ENCODE measurements at places on chromosomes 1 and 21. TPM values are rescaled to one million over a fixed set of nuclear protein-coding genes. Genes with fewer than 3 reads are reported as not detected.

DNA sequence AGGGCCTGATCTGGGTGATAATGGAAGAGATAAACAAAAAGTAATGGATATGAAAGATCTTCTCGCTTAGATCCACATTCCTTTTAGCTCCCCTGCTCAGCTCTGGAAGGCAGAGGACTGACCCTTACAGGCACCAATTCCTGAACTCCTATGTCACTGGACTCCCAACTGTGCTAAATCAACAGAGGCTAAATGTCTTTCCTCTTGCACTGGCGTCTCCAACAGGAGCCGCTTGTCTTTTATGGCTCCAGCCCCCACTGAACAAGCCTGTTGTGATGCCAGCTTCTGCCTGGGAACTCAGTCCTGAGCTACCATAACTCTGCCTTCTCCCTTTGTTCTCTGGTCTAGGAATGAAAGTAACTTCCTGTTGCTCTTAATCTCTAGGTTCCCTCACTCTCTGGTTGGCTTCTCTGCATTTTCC is 142.1 kb upstream of the COL11A1 start:
- no peak for DNase-seq

GRCh38 chr1:54323324-54323739 is 82.9 kb downstream of the SSBP3 start:
- no peak for DNase-seq

CLCN6 gene
- total RNA-seq = 31.1 TPM

GRCh38 chr1:107941123-107941522 is 23.9 kb downstream of the VAV3 start:
- DNase-seq = no peak

DNA sequence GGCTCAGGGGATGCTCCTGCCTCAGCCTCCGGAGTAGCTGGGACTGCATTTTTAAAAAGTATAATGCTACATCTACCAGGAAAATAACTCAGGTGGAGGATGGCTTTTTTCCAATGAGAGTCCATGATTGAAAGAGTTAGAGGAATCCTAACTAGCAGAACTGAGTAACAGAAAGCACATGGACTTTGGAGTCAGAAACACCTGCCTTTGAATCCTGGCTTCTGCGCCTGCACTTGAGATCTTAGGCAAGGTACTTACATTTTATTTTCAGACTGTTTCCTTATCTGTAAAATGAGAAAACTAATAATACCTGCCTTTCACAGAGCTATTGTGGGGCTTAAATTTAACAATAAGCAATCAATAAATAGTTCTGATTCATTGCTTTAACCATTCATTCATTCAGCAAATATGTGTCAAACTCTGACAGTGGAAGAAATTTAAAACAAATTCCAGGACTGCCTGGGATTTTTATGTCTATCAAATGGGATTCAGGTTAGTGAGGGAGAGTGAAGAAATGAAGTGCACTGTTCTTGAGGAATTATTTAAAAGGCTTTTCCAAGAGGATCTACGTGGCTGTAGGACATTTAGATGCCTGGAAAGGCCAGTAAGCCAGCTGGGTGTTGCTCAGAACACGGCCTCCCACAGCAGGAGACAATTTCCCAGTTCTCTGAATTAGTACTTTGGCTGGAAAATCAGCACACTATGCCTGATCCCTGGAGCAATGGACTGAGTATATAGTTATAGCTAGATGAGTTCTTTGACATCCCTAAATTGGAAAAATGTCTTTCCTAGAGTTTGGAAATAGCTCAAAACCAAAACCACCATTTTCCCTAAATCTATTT is 12.8 kb upstream of the LBR start:
- DNase-seq = no peak

CDA gene
- total RNA-seq = 1.5 TPM

- no peak for DNase-seq
These were observed 40.4 kb downstream of the LIN9 start for GRCh38 chr1:226268421-226269124.

- no peak for DNase-seq
These were observed 43.7 kb downstream of the GNG12 start for GRCh38 chr1:67789551-67789950.

GRCh38 chr1:241157435-241157834 is 199.6 kb downstream of the RGS7 start:
- DNase-seq = no peak

DNA sequence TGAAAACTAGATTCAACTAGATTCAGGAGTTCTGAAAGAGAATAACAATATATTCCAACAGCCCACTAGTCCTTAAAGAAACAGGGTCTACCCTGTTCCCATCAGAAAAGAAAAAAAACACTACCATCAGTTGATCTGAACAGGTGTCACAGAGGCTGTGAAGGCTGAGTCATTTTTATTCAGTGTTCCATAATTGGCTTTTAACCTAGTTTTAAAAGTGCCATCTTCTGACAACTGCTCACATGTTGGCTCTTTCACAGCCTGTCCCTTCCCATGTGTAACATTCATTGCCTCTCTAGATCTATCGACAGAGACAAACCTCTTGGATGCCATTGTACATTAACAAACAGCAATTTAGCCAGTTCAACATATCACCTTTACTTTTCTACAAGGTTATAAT is 243.7 kb downstream of the TBX15 start:
- no peak for DNase-seq

RAB4A gene
- 59.9 TPM for total RNA-seq

ETV3L gene
- not detected for total RNA-seq

ZBTB7B gene
- 75.9 TPM for total RNA-seq

GRCh38 chr1:110338309-110338885 is 780 bp upstream of the RBM15 start:
- peak; percentile 94 for DNase-seq

VAMP4 gene
- total RNA-seq = 10.2 TPM

DNA sequence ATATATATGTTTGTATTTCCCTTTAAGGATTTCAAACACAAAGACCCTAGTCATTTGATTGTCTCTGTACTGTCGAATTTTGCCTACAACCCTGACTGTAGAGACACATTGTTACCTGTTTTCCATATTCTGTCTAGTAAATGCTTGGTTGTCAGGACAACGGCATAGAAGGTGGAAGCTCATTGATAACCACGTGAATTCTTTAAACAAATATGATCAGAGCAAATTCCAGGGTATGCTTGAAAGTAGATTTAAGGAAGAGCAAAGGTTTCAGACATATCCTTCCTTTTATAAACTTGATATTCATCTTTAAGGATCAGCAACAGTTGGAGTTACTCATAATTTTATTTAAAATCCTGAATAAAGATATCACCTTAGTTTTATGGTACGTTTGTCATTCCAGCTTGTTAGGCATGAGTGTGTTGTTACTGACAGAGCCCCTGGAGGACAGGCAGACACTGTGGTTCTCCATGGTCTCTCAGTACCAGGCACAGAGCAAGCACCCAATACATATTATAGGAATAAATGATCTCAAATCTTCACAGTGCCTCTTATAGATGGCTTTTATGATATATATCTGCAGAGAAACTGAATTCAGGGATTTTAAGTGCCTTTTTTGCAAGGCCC is 203.2 kb downstream of the FGGY start:
- DNase-seq = no peak

DNA sequence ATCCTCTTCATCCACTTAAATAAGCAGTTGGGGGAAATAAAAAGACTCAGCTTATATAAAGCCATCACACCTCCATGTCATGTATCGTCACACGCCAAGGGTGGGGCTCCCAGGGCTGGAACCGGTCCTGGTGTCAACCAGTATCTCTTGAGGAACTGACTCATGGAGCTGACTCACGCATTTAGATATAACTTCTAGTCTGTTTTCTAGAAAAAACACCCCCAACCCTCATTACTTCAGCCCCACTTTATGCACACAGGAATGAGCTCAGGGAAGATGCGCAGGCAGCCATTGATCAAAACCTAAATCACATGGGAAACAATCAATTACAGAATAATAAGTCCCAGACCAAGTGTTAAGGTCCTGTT is 6.9 kb upstream of the IL22RA1 start:
- no peak for DNase-seq

BSND gene
- not detected for total RNA-seq

- no peak for DNase-seq
These were observed 39.7 kb downstream of the BACE2 start for GRCh38 chr21:41207401-41208375.

DNA sequence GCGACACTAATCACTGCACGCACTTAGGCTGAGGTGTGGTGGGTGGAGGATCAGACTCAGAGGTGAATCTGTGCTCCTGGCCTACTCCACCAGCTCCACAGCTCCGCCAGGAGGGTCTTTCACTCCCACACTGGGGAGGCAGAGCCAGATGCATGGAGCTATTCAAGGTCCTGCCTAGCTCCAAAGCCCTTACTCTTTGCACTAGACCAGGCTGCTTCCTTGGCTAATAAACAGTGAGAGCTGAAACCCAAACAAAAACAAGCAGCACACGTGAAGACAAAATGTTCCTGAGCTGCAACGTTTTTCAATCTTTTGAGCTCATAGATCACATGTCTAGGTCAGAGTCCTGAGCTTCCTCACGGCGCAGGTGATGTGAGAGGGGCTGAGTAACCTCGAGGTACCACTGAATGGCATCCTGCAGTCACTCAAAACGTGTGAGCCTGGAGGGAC is 19.2 kb downstream of the CAPZB start:
- no peak for DNase-seq

DNA sequence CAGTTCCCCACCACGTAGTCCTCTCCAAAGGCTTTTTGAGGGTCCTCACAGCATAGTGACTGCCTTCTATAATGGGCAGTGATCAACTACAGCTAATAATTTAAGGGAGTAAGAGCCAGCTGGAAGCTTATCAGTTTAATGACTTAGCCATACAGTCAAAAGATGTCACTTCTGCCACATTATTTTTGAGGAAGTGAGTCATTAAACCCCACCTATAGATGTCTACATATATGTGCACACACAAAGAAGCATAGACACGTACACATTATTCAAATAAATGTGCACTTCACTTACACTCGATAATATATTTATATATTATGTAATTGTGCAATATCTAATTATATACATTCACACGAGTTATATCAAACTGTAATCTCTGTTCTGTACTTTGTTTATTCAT is 1704.7 kb downstream of the KCNT2 start:
- no peak for DNase-seq

MAB21L3 gene
- 0.40 TPM for total RNA-seq

DNA sequence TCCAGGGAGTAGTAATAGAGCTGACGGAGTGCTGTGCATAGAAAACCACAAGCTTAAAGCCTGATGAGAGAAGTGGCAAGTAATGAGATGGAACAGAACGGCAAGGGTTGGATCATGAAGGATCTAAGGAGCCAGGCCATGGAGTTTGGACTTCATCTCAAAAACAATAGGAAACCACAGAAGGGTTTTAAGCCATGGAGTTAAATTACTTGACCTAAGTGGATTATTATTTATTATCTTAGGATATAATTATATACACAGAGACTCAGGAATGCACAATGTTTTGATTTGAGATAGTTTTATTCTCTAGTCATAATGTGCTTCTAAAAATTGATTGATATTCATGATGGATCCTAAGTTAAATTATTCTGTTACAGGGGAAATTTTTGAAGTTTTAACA is 242.4 kb downstream of the PLPP3 start:
- no peak for DNase-seq

MPZ gene
- total RNA-seq = 3.6 TPM

SPAG17 gene
- total RNA-seq = 5.6 TPM

DNA sequence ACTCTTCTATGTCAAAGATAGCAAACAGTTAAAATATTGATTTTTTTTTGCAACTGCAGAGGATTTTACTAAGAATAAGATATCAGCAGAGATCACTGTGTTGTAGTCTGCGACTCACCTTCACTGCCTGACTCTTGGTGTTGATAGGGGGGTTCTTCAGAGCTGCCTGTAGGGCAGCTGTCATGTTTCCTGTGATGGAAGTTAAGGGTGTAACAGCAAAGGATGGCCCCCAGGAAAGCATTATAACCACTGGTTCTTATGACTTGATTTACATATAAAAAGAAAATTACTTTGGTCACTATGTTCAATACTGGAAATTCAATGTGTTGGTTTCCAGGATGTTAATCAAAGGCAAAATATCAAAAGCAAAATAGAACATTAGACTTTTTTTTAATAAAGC is 2.6 kb downstream of the ARPC5 start:
- DNase-seq = no peak

- no peak for DNase-seq
These were observed 45.9 kb downstream of the MORN1 start for GRCh38 chr1:2345297-2346075.

- DNase-seq = no peak
These were observed 459.0 kb downstream of the SIPA1L2 start for GRCh38 chr1:232170909-232171308.

PAPPA2 gene
- total RNA-seq = 0.87 TPM

DNA sequence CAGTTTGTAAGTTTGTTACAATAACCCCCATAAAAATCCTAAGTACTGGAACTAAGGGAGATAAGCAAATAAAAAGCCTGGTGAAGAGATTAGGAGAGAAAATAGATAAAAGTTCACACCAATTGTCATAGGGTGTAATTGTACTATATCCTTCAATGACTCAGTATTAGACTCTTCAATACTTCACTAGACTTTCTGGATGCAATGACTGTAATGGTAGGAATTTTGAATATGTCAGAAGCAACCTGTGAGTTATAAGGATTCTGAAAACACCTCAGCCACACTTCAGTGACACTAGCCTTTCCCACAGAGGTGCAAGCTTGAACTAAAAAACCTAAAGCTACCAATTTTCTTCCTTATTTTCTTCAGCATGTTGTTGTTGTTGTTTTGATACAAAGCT is 147.9 kb downstream of the PTGER3 start:
- no peak for DNase-seq

GRCh38 chr1:201740670-201741111 is 88.3 kb upstream of the IPO9 start:
- DNase-seq = no peak

PIGR gene
- total RNA-seq = 30.1 TPM

DNA sequence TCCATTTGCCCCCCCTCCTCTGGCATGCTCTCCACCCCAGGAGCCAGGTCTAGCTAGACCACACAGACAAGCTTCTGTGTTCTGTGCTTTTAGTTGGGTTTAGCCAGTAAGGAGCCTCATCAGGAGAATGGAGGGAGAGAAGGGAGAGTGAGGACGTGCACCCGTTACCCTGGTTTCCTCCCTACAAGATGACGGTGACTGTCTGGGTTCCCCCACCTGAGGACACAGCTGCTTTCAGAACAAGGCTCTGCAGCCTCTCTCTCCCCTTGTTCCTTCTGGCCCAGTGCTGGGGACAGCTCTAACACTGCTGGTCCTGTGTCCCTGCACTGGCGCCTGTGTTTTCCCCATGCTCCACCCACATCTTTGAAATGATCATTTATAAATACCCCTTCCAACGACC is 184.4 kb upstream of the GALNT2 start:
- DNase-seq = peak; percentile 22

- no peak for DNase-seq
These were observed 8.0 kb upstream of the SLC30A2 start for GRCh38 chr1:26053718-26054560.

- no peak for DNase-seq
These were observed 32.0 kb downstream of the NTPCR start for GRCh38 chr1:232982238-232982944.

DNA sequence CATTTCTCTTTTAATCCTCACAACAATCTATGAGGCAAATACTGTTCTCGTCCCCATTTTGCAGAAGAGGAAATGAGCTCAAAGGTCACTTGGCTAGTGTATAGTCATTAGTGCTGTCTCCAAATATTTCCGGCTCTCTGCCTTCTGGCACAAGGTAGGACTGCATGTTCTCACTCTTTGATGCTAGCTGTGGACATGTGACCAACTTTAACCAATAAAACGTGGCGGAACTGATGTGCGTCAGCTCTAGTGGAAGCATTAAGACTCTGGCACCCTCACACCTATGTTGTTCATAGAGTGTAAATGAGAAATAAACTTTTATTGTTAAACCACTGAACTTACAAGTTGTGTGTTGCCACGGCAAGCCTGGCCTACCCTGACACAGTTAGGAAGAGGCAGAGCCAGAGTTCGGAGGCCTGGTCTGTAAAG is 5.0 kb upstream of the KIF21B start:
- DNase-seq = no peak
